ENCODE measurements at places on chromosomes 12 and 14. TPM values are rescaled to one million over a fixed set of nuclear protein-coding genes. Genes with fewer than 3 reads are reported as not detected.

DNA sequence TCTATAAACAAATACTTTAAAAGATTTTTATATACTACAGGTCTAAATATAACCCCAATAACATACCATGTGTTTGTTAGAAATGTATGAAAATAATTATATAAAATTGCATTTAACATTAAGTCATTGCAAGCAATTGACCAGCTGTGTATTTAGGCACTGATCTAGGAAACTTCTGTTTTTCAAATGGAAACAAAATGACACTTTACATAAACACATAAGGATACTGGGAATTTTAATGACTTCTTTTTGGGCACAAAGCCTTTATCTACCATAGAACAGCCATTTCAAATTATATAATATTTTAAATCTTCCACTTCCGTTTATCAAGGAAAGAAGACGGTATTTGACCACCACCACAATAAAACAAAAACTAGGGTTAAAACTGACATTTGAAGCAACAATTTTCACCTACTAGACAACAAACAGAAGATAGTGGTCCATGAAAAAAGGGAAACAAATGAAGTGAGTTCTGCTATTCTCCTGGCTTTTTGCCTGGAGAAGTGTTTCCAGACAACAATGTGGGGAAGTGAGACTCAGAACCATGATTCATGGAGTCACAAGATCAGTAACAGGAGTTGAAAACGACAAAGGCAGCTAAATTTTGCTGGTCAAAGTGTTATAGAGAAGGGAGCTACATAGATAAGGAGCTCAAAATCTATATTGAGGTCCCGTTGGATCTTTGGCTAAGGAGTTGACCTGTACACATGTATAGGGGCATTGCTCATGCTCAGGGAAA, 475.1 kb downstream of the TRHDE start:
- DNase-seq: no peak

HELB gene
- 6.1 TPM for polyA plus RNA-seq

RBMS2 gene
- 36.9 TPM for polyA plus RNA-seq

COCH gene
- polyA plus RNA-seq: 3.3 TPM

DNA sequence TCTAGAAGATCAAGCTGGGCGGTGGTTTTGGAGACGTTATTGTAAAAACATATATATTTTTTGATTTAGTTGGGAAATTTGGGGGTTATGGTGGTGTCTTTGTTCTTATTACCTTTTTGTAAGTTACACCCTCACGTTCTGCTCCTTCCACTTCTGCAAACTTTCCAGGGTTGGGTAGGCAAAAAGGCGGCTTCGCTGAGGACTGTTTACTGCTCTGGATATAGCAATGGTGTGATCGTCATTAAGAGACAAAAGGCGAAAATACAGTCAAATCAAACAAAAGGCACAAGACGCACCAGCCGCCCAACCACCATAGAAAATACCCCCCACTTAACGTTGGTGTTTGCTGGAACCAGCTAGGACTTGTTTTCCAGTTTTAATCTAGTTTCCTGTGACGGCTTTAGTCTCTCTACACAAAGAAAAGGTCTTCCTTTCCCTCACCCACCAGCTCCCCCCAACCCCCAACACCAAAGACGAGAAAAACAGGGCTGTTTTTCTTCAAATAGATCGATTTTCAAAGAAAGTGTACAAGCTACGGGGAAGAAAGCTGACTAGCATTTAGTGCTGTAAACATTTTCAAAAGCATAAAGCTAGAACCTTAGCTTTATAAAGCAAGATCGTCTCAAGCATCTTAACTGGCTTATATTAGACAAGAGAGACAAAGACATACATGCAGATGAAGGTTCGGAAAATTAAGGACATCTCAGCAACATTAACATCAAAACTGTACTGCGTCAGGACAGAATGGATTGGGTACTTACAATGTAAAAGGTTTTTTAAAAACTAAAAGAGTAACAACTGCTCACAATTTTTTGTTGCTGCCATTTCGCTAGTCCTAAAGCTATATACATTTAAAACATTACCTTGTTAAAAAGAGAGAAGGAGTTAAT, 2.0 kb upstream of the SETD1B start:
- DNase-seq: no peak

- DNase-seq: no peak
These were observed 241.0 kb downstream of the TMEM117 start for GRCh38 chr12:44076871-44077270.

DNA sequence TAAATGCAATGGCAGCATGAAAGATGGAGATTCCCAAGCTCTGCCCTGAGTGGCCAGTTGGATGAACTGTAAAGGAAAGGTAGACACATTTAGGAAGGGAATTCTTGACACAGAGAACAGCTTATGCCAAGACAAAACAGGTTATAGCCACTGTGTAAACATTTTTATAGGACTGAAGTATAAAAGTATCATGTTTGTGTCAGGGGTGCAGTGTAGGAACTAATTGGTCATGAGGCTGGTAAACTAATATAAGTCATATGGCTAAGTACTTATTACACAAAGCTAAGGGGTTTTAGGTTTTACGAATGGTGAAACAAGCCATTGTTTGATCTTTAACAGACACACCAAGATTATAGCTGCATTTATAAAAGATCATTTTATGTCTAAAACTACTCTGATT, 207.7 kb upstream of the SLC16A7 start:
- no peak for DNase-seq

DNA sequence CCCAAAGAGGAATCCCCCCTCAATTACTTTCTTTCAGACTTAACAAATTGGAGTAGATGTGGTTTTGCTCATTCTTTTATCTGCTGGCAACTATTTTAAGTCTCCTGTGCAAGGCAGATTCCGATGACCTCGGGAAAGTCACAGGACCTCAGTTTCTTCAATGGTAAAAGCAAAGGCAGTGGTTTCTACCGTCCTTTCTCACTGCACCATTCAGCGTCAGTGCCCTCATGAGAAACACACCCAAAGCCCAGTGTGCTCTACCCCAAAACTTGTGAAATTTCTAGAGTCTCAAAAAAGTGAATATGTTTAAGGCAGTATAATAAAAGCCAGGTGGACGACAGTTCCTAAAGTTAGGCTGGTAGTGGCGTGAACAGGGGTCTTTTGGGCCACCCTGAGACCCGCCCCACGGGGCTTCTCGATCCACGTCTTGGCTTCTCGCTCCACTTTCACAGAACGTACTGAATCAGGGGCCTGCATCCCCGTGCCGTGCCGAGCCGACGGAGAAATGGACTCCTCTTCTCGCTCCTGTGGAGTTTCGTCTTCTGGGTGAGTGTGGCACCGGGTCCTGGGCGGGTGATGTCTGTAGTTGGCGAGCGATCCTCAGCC, 1.3 kb upstream of the ARHGAP5 start:
- peak; percentile 20 for DNase-seq

DNA sequence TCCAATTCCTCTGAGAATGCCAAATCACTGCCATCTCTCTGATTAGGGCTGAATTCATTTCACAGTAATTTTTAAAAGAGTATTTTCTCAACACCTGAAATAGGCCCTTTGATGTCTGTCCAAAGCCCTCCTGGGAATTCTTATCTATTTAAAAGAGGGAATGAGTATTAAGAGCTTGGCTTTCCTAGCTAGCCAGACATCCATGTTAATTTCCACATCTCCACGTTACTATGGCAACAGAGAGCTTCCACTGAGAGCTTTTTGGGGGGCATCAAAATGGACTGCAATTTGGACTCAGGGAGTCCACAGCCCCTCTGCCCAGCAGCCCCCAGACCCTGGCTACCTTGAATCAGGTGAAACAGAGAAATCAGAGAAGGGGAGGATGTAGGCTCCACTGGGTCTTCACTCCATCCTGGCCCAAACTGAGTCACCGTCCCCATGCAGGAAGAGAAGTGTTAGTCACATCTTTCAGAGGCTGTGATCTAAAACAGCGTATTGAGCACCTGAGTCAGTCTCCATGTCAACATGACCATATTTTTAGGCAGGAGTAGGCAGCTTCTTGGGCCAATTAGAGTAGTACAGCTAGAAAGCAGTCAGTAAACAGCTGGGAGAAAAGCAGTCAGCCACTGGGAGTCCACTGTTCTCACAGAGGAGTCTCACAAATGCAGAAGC, 7.0 kb upstream of the FICD start:
- DNase-seq: no peak

GYS2 gene
- polyA plus RNA-seq: 0.11 TPM

- no peak for DNase-seq
These were observed 7.4 kb upstream of the GAS2L3 start for GRCh38 chr12:100565987-100566545.

- DNase-seq: no peak
These were observed 1.6 kb upstream of the SYNDIG1L start for GRCh38 chr14:74427651-74428050.

FGF6 gene
- not detected for polyA plus RNA-seq

DNA sequence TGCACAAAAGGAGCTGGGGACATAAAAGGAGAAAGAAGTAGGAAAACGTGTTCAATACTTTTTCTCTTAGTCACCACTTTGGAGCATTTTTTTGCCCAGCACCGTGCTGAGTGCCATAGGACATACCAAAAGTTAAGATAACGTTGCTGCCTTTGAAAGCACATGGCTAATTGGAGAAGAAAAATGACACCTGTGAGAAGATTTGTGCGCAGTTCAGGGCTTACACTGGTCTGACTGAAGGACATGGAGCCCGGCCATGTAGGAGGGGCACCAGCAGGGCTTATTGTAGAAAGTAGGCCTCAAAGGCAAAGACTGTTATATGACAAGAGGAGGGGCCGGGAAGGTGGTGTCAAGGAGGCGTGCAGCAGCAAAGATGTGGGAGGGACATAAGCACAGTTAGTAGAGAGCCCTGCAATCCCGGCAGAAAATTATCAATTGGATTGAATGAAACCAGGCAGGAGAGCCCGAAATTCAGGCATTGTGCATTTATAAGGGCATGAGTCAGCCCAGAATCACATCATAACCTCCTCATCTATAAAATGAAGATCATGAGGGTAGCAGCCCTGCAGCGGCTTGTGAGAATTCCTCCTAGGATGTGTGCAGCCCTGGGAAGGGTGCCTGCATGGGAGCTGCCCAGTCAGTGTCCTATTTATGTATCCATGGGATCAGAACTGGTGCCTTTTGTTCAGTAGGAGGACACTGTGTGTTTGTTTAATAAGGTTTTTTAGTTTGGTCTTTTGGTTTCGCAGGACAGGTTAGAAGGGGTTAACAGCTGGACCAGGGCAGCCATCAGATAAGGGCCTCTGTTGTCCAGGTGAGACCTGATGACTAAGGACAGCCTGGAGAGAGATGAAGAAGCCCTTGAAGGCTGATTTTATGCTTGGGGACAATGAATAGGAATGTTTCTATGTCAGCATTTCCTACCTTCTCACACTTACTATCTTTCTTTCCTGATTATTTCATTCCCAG, 122.4 kb downstream of the GPR135 start:
- DNase-seq: no peak

DNA sequence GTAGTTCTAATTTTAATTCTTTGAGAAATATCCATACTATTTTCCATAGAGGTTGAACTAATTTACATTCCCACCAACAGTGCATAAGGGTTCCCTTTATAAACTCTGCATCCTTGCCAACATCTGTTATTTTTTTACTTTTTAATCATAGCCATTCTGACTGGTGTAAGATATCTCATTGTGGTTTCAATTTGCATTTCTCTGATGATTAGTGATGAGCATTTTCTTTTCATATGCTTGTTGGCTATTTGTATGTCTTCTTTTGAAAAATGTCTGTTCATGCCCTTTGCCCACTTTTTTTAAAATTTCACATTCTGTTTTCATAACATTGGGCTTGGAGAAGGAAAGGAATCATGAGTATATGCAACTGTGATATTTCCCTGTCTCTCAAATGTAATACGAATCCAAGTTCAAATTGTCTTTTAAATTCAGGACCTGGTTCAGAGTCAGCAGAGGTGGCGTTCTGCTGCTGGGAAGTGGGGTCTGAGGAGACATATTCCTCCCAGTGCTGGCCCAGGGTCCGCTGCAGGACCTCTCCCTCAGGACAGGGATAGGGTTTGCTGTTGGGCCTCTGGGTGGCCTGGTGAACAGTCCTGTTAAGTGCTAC, 81.2 kb upstream of the ETV6 start:
- DNase-seq: no peak

DNA sequence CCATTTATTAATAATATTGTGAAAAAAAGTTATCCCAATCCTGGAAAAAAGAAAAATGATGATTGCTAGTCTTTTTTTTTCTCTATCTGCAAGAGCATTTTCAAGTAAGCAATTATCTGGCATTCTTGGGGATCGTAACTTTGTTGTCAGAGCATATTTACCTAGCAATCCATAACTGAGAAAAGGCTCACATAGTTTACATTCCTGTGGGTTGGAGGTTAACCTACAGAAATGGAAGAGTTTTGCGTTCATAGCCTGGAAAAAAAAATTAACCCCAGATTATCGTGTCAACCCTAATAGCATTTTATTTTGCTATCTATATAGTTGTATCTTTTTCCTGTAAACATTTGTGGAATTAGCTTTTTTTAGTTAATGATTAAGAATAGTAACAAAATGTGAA, 292.3 kb downstream of the DAD1 start:
- DNase-seq: no peak
